T-helper 1 cell (primary cell): ENCODE measurements at places on chromosomes 1 and 21.

GRCh38 chr1:15799928-15800835 is 7.3 kb downstream of the UQCRHL start:
- no peak for DNase-seq

DNA sequence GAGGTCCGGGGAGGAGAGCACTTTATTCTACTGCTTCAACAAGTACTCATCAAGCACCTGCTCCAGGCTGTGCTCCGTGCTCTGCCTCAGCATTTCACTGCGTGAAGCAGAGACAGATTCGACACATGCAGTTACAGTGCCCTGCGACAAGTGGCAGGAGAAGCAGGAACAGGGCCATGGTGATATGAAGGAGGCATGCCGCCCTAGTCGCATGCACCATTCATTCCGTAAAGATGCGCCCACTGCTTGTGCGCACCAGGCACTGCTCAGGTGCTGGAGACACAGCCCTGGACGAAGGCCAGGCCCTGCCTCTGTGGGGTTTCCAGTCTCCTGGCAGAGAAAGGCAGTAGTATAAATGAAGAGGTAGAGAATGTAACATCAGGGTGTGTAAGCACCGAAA is 206.6 kb downstream of the HIVEP3 start:
- DNase-seq, result no peak

DNA sequence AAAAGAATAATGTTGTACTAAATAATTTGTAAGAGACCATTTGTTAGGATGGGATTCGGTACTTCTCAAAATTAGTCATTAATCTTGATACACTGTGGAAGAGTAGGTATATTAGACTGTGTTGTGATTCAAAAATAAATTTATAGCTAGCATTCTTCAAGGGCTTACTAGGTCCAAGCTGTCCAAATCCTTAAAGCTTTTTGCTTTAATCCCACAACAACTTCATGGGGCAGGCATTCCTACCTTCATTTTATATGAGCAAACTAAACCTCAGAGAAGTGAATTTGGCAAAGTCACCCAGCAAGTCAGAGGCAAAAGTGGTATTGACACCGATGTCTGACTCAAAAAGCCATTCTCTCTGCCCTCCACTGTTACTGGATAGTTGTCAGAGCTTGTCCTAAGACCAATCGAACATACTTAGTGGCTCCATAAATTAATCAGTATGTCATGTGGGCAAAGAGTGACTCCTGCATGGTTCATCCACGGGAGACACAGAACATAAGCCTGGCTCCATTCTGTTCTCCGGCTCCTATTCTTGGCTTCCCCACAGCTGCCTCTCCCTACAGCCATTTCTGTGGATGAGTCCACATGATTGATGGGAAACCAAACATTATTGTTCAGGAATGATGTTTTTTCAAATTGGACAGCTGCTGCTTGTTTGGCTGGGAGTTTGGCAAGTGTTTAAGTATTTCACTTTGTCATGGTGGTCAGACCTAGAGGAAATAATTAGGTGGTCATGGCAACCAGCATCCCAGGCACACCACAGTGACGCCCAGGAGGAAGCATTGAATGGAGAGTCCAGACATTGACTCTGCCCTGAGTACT is 133.4 kb upstream of the FGGY start:
- no peak for DNase-seq

GRCh38 chr1:56973923-56974742 is 8.3 kb upstream of the C8B start:
- DNase-seq, result no peak

- no peak for DNase-seq
Measured at GRCh38 chr1:211932231-211932932, 101.8 kb upstream of the LPGAT1 start.

DNA sequence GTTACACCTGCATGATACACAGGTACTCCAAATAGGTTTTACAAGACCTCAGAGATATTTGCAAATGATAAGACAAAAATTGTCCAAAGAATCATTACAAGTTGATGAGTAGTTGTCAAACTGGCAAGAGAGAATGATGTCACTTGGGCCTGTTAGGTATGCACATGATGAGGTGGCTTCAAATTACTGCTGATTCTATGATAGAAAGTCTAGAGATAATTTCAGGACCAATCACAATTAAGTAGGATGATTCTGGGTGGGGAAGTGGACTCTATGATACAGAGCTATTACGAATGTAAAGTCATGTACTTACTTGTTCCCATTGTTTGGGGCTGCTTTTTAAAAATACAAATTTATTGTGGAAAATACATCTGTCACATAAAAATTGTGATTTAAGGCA is 5.2 kb upstream of the SPRR1B start:
- DNase-seq, result no peak

- DNase-seq, result no peak
Measured at GRCh38 chr1:159857889-159858288, 4.6 kb downstream of the VSIG8 start.

GRCh38 chr1:189550498-189550897 is 927.2 kb downstream of the BRINP3 start:
- no peak for DNase-seq

DNA sequence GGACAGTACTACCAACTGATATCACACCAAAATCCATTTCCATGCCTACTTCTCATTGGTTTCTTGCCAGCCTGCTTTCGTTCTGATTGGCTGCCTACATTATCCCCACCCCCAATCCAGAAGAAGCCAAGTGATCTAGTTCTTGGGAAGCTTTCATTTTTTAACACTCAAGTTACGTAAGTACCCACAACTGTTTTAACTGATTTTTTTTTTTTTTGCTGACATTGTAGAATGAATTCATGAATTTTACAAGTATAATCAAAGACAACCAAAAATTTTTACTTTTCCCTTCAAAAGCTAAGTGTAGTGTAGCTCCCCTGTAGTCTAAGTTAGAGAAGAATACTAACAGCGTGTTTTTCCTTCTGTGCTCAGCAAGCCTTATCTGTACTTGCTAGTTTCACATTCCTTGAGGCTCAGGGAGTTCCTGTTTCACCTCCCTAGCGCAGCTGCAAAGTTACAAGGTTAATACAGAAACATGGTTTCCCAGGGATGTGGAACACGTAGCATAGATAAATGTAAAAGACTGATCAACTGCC is at the start of gene SLC9C2:
SLC9C2 (minus strand) TSS at position 17 of the 536 bp plus-strand sequence. CDS start 1,296 bp downstream, outside the sequence.
- DNase-seq, result no peak

DNA sequence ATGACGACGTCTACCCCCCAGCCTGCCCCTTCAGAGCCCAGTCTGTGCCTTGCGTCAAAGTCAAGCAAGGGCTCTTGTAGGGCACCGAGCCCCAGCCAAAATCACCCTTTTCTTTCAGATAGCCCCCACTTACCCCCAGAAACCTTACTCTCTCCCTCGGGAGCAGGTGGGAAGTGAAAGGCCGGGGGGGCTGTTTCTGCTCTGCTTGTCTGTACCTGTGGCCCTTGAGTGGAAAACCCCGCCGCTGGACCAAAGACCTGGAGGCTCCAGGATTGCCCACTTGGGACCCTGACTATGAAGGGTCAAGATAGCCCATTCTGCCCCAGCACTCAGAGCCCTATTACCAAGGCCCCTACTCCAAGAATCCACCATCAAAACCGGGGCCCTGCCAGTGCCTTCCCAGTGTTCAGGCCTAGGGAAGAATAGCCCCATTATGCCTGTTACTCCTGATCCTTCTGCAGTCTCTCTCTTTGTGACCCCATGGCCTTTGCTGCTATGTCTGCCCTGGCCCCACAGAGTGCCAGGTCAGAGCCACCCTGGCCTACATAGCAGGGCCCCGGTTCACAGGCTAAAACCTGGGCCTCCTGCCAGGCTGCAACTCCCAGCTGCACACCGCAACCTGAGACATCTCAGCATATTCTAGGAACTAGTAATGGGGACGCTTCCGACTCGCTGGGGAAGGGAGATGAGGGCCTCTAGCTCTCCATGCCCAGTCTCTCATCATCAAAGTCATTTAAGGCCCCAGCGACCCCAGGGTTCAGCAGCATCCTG is 22.2 kb upstream of the HPDL start:
- DNase-seq, result no peak

DNA sequence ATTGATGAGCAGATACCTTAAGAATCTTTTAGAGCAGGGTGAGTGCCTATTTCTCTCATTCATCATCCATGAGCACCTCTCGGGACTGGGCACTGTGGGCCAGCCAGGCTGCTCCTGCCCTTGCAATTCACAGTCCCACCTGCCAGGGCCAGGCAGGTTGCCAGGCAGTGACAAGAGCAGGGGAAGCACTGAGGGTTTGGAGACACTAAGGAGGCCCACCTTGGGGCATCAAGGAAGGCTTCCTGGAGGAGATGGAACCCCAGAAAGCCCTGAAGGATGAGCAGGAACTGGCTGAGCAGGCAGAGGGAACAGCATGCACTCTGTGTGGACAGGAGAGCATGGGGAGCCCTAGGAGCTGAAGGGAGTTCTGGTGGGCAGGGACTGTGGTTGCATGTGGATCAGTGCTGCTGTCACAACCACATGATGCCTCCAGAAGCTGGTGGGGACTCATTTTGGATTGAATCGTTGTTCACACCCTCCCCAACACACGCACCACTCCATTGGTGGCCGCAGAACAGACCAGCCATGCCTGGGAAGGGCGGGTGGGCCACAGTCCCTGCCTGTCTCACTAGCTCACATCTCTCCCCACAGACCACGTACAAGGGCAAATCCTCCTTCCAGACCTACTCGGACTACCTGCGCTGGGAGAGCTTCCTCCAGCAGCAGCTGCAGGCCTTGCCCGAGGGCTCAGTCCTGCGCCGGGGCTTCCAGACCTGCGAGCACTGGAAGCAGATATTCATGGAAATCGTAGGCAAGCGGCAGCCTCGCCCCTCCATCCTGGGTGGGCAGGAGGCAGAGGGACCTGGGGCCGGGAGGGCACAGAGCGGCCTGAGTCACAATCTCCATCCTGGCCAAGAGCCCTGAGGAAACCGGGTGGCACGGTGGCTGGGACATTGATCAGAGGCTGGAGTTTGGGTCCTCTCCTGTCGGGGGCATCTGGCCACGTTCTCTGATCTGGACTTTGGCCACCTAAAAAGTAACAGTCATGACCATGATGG is 55.1 kb downstream of the DISP3 start:
- no peak for DNase-seq

DNA sequence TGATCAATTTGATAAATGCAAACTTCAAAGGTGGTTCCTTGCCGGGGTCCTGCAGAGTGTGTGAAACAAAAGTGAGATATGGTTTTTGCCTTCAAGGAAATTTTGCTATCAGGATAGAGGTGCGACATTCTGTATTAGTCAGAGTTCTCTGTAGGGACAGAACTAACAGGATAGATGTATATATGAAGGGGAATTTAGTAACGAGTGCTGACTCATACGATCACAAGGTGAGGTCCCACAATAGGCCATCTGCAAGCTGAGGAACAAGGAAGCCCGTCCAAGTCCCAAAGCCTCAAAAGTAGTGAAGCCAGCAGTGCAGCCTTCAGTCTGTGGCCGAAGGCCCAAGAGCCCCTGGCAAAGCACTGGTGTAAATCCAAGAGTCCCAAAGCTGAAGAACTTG is 157.0 kb downstream of the RYR2 start:
- no peak for DNase-seq

- no peak for DNase-seq
Measured at GRCh38 chr1:150820730-150821512, 12.9 kb upstream of the CTSK start.

- no peak for DNase-seq
Measured at GRCh38 chr1:225840223-225840610, 30.3 kb downstream of the EPHX1 start.

DNA sequence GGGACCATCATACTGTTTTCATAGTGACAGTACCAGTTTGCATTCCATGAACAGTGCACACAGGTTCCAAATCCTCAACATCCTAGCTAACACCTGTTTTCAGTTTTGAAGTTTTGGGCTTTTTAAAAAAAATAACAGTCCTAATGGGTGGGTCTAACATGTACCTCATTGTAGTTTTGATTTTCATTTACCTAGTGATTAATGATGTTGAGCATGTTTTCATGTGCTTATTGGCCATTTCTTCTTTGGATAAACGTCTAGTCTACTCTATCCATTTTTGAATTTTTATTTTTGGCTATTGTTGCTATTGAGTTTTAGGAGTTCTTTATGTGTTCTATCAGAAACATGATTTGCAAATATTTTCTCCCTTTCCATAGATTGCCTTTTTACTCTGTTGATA is 3.4 kb downstream of the GBP6 start:
- no peak for DNase-seq

GRCh38 chr1:4690951-4691675 is 36.7 kb downstream of the AJAP1 start:
- DNase-seq, result no peak

- DNase-seq, result no peak
Measured at GRCh38 chr1:51644533-51645197, 27.8 kb downstream of the OSBPL9 start.

- DNase-seq, result no peak
Measured at GRCh38 chr21:31383770-31384169, 39.7 kb upstream of the TIAM1 start.
